ENCODE measurements at places on chromosomes 4 and X. TPM values are rescaled to one million over a fixed set of nuclear protein-coding genes. Genes with fewer than 3 reads are reported as not detected.

PFKFB1 gene
- not detected for total RNA-seq

DNA sequence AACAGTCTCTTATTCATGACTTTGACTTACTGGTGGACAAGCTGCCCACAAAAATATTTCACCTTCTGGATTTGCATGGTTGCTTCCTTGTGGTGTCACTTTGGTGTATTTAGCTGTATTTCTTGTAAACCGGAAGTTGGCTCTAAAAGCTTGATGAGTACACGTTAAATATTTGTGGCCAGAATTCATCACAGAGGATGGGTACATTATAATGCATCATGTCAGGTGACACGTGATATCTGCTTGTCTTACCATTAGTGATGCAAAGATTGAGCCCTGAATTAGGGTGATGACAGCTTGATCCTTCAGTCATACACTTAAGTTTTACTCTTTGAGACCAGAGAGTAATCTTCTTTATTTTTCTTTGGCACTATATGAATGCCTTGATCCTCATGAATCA is 188.3 kb upstream of the RPS6KA3 start:
- DNase-seq, result no peak

DNA sequence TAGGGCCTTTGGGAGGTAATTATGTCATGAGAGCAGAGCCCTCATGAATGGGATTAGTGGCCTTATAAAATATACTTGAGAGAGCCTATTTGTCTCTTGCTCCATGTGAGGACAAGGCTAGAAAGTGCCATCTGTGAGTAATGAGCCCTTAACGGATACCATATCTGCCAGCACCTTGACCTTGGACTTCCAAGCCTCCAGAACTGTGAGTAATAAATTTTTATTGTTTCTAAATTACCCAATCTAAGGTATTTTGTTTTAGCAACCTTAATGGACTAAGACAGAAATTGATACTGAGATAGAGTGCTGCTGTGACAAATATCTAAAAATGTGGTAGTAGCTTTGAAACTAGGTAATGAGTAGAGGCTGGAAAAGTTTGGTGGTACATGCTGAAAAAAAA is 285.0 kb upstream of the DIPK2B start:
- no peak for DNase-seq

GRCh38 chr4:2073808-2074481 is 14.8 kb downstream of the NAT8L start:
- DNase-seq, result no peak

- no peak for DNase-seq
These were observed 3.6 kb downstream of the PCDH18 start for GRCh38 chr4:137528673-137529072.

- DNase-seq, result no peak
These were observed 198.1 kb downstream of the LRBA start for GRCh38 chr4:150817017-150817416.

- no peak for DNase-seq
These were observed 426.6 kb downstream of the ARHGAP24 start for GRCh38 chr4:85901500-85901899.

GPR119 gene
- not detected for total RNA-seq

GRCh38 chr4:187586892-187587291 is 408.7 kb upstream of the ZFP42 start:
- DNase-seq, result no peak

DNA sequence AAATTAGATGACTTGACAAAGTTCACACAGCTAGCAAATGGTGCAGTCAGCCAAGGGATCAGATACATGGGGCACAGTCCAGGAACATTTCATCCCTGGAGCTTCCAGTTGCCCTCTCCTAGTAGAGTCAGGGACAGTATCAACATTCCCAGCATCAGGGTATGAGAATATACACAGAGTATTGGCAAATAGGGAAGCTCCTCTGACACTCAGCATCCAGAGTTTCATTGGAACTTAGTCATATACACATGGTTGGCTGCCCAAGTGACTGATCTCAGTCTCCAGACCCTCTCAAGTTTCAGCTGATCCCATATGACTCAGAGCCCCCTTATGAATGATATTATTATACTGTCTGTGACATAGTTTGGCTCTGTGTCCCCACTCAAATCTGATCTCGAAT is 13.7 kb upstream of the KCTD8 start:
- no peak for DNase-seq

UGT2B11 gene
- total RNA-seq, result not detected

AFP gene
- total RNA-seq, result 2.6 TPM

- DNase-seq, result no peak
These were observed 352.1 kb downstream of the SPOCK3 start for GRCh38 chr4:166882221-166882620.

GAB3 gene
- 11.0 TPM for total RNA-seq

GRCh38 chrX:83004012-83004411 is 504.1 kb upstream of the POU3F4 start:
- no peak for DNase-seq

DNA sequence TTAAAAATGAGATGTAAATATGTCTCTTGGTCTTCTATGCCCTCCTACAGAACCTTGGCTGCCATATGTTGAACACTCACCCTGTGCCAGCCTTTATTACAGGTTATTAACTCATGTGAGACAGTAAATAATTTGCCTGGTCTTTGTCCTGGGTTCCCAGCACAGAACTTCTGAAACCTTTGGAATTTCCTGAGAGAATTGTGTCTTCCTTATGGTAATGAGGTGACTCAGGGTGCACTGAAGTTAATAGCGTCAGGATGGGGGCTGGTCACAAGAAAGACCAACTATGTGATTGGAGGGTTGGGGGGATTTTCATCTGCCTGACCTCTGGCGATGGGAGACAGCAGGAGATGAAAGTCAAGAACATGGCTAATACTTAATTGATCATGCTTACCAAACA is 289.8 kb upstream of the STS start:
- no peak for DNase-seq

CFP gene
- 3.3 TPM for total RNA-seq

XG gene
- not detected for total RNA-seq

DNA sequence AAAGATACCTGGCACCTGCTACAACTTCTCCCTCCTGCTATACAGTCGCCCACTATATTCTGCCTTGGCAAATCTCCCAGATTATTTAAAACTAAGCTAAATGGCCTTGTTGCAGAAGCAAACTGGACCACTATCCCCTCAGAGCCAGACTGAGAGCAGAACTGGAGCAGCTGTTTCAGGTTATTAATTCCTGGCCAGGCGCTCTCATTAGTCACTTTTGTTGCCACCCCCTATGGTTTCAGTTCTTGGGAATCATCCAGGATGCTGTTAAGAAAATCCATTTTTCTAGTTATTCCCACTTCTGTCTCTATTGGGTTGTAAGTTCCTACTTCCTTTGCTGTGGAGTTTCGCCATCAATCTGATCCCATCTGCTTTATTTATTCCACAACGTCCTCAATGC is 30.1 kb downstream of the ADGRA3 start:
- DNase-seq, result no peak

- DNase-seq, result no peak
These were observed 91.7 kb upstream of the PAQR3 start for GRCh38 chr4:79030973-79031372.

FAM53A gene
- not detected for total RNA-seq

- no peak for DNase-seq
These were observed 6.4 kb upstream of the COMMD8 start for GRCh38 chr4:47469951-47470350.

DNA sequence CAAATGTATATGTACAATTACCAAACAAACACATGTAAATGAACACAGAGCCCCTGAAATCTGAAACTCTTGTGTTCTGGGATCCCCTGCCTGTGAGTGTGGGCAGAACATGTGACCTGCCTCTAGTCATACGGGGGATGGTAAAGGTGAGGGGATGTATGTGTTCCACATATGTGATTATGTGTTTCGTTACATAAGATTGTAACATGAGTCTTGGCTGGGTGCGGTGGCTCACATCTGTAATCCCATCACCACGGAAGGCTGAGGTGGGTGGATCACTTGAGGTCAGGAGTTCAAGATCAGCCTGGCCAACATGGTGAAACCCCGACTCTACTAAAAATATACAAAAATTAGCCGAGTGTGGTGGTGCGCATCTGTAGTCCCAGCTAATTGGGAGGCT is 37.1 kb upstream of the SLC2A9 start:
- DNase-seq, result no peak

CDS1 gene
- total RNA-seq, result 14.7 TPM

DNA sequence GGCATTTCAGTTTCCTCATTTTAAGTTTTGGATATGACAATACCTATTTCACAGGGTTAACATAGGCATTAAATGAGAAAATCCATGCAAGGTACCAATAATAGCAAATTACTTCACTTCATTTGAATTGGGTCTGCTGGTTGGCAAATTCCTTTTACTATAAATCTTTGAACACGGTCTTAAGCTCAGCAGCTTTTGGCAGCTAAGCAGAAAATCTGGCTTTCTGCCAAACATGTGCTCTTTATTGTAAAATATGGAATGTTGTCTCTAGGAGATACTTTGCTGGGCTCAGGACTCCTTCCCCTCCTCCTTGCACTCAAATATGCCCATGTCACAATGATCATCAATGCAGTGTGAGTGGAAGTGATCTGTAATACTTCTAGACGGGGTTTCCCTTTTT is 16.8 kb upstream of the DMP1 start:
- peak; percentile 72 for DNase-seq

GABRA4 gene
- total RNA-seq, result not detected

USP9X gene
- total RNA-seq, result 182 TPM

GRCh38 chrX:134019567-134020206 is 34.3 kb upstream of the GPC3 start:
- no peak for DNase-seq

DNA sequence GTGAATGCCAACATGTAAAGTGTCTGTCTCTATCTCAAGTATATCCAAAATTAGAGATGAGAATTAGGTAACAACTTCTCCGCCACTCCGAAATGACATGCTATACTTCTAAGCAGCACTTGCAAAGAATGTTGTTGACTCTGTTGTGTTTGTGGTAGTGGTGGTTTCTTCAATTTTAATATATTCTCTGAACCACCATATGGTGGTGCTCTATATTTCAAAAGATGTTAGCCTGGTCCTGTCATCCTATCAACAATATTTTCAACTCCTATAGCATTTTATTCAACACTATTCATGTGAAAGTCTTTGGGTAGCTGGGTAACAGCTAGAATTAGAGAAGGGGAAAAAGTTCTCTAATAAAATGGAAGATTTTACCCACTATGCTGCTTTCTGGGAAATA is 1622.8 kb upstream of the IGFBP7 start:
- DNase-seq, result no peak

- DNase-seq, result no peak
These were observed 33.2 kb downstream of the TLL1 start for GRCh38 chr4:165906272-165906671.

DNA sequence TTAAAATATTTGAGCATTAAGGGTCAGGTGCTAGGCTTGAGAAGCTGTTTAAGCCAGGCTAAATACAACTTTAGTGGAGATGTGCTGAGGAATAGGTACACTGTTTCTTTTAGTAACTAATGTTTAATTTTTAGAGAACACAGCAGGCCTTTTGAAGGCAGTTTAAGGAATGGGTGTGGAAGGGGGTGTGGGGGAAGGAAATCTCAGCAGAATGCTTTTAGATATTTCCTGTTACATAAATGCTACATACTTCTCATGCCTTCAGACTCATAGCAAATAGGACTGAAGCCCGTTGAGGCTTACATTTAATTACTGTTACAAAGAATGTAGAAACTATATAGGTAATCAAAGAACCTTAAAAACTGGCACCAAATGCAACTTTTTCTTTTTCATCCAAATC is 66.3 kb downstream of the WWC2 start:
- DNase-seq, result no peak

- no peak for DNase-seq
These were observed 22.7 kb upstream of the SPACA5B start for GRCh38 chrX:48107717-48108116.

DNA sequence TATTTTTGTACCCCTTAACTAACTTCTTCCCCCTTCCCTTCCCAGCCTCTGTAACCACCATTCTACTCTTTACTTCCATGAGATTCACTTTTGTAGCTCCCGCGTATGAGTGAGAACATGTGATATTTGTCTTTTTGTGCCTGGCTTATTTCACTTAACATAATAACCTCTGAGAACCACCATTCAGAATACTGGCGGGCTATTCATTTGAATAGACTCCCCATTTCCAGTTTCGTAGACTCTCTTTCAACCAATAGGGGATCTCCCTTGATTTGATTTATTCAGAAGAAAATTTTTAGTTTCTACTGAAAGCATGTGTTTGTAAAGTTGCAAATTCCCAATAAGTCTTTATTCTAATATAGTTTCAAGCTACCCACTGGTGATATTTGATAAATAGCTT is 117.2 kb downstream of the GATB start:
- no peak for DNase-seq

- no peak for DNase-seq
These were observed 92.1 kb downstream of the RELL1 start for GRCh38 chr4:37594099-37594498.

HSFX1 gene
- total RNA-seq, result 1.3 TPM

DNA sequence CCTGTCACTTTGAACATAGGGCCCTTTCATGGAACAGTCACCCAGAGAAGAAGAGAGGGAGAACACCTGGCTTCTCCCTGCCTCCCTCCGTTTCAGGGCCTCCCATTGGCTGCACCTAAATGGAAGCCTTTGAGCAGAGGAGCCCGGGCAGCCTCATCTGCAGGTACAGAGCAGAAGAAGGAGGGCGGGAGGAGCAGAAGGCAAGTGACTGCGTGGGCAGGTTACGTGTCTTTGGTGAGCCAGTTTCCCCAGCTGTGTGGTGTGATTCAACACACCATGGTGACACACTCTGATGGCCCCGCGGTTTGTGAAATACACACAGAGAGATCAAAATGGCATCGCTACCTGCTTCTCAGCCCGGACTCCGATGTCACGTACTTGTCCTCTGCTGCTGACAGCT is 431 bp downstream of the C4orf50 start:
- no peak for DNase-seq

MAGEB10 gene
- not detected for total RNA-seq

GRCh38 chr4:133759428-133759827 is 442.2 kb downstream of the PABPC4L start:
- no peak for DNase-seq

PIM2 gene
- 1.2 TPM for total RNA-seq

PRDM5 gene
- total RNA-seq, result 59.7 TPM

DNA sequence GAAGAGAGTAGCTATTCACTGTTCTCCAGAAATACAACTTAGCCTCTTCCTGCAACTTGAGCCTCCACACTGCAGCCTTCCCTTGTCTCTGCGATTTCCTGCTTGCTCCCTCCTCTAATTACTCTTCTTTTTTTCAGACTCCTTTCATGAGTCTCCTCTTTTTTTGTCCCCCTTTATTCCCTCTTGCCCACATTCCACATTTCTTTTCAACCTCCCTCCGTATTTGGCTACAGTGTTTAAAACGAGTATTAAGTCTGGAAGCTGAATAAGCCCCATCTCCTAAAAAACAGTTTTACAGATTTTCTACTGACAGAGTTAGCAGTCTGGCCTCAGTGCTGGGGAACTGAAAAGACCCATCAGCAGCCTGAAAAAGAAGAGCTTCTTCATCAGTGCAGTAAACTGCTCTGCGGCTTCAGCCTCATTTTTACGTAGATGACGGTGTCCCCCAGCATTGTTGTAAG is 141.5 kb downstream of the TENM3 start:
- DNase-seq, result peak; percentile 49

- no peak for DNase-seq
These were observed 23.5 kb downstream of the TXK start for GRCh38 chr4:48110452-48110978.

GRCh38 chr4:101806914-101807313 is 16.4 kb downstream of the BANK1 start:
- DNase-seq, result no peak

APLN gene
- not detected for total RNA-seq
